Left renal pelvis (tissue), 4 donors: ENCODE measurements at places on chromosomes 3 and 15.

- DNase-seq: no peak
Measured at GRCh38 chr3:123372686-123373473, 76.0 kb downstream of the ADCY5 start.

DNA sequence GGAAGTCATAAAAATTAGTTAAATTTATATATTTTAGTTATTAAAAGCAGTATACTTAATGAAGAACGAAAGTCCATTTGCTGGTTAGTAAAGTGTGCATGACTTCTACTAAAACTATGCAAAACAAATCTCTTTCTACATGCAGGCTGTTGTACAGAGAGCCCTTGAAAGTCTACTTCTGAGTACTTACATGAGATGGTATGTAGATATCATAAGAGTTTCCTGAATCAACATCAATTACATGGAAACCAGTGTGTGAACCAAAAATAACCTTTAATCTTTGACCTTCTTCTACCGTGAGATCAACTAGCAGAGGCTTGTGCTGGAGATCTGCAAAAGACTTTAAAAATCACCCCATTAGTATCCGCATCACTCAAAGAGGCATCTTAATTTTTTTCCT, 42.1 kb upstream of the SLC2A2 start:
- no peak for DNase-seq

- no peak for DNase-seq
Measured at GRCh38 chr3:23481616-23482278, 278.6 kb downstream of the UBE2E2 start.

GRCh38 chr3:148938306-148938705, 53.0 kb upstream of the GYG1 start:
- DNase-seq: no peak

- DNase-seq: no peak
Measured at GRCh38 chr3:46338840-46339239, 15.1 kb upstream of the CCR2 start.

- DNase-seq: no peak
Measured at GRCh38 chr3:107061466-107061865, 315.8 kb upstream of the CCDC54 start.

- no peak for DNase-seq
Measured at GRCh38 chr15:79172032-79172481, 81.5 kb upstream of the RASGRF1 start.

DNA sequence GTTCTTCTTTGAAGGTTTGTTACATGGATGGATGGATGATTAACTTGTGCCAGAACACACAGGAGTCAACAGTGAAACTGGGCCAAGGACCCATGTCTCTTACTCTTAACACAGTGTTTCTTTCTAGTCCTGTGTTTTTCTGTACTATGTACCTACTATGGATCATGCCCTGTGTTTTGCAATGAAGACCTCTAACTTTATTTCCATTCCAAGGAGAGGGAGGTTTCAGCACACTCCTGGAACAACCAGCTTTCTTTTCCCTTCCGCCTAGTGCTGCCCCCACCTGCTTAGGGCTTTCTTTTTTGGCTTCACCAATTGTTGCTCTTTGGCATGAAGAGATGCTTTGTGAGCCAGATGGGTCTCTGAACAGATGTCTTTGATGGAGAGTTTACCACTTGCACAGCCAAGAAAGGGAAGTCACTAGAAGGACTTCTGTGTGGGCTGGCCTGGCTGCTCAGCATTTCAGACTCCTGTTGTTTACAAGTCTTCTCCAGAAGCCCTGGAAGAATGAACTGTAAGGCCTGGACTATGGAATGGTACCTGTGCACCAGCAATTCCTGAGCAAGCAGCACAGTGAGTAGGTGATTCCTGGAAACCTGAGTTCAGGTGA, 44.5 kb downstream of the SNAPC5 start:
- no peak for DNase-seq

DNA sequence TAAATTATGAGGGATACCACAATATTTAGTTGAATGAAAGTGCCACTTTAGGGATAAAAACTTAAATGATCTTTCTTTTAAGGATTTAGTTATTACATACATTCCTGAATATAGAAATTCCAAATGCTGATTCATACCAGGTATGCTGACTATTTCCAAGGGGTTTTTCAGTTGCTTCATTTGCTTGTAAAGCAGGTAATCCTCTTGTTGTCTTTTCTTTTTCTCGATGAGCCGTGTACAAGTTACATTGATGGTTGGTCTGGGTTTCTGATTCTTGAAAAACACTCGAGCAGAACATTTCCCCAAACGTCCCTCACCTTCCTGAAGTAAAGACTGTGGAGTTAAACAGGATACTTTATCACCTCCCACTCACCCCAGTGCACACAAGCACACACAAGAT, 21.7 kb downstream of the RARRES1 start:
- DNase-seq: no peak

- DNase-seq: no peak
Measured at GRCh38 chr15:74365598-74366445, 1.6 kb downstream of the CYP11A1 start.

- no peak for DNase-seq
Measured at GRCh38 chr3:124137216-124137615, 145.3 kb upstream of the ROPN1 start.

GRCh38 chr15:101327147-101327740, 32.2 kb upstream of the SNRPA1 start:
- DNase-seq: no peak

- DNase-seq: no peak
Measured at GRCh38 chr15:73075160-73075859, 23.0 kb downstream of the NEO1 start.

- no peak for DNase-seq
Measured at GRCh38 chr3:196533260-196533681, 18.1 kb upstream of the SMCO1 start.

DNA sequence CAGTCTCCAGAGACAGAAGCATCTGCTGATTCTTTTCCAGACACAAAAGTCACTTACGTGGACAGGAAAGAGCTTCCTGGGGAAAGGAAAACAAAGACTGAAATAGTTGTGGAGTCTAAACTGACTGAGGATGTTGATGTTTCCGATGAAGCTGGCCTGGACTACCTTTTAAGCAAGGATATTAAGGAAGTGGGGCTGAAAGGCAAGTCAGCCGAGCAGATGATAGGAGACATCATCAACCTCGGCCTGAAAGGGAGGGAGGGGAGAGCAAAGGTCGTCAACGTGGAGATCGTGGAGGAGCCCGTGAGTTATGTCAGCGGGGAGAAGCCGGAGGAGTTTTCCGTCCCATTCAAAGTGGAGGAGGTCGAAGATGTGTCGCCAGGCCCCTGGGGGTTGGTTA, 25.4 kb downstream of the SYNM start:
- no peak for DNase-seq

- DNase-seq: no peak
Measured at GRCh38 chr3:192223815-192224214, 503.5 kb downstream of the FGF12 start.

DNA sequence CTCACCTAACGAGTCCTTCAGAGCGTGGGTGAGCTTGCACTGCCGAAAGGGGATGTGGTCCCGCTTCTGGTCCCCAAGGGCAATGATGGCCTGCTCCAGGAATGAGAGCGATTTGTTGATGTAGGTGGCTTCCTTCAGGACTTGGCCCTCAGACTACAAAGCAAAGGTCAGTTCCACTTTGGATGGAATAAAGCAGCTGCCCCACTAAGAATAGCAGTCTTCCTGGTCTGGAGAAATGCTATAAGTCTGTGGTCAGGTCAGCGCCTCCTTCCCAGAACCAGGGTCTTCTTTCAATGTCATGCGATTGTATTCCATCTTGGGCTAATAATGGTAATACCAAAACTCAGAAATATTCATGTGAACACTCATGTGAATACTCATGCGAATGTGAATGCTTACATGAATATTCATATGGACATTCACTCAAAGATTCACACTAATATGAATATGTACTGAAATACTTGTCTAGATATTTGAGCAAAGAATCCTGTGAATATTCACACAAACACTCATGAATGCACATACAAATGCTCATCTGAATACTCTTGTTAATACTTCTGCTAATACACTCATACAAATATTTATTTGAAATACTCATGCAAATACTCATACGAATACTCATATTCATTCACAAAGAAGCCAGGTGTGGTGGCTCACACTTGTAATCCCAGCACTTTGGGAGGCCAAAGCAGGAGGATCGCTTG, 16.7 kb downstream of the KIF9 start:
- DNase-seq: no peak

GRCh38 chr3:33153782-33154181, 40.0 kb downstream of the CRTAP start:
- no peak for DNase-seq

GRCh38 chr3:29642393-29643033, 361.6 kb downstream of the RBMS3 start:
- DNase-seq: no peak

DNA sequence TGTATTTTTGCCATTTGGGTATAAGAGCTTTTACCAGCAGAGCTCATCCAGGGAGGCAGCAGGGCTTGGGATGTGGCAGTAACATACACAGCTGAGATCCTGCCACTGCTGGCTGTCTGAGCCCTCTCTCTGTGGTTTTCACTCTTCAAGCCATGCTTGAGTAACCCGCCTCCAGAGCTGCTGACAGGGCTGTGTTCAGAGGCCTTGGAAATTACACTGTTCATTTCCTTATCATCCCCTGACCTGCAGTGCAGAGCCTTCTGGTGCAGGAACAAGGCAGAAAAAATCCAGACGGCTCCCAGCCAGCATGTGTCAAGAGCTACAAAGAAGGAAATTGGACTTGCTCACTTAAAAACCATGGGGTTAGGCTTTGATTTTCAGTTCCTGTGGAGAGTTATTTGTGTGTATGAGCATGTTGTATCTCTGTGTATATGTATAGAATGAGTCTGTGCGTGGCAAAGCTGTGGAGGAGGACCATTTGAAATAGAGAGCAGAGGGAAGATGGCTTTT, 47.0 kb downstream of the ZNF609 start:
- DNase-seq: peak; percentile 71

DNA sequence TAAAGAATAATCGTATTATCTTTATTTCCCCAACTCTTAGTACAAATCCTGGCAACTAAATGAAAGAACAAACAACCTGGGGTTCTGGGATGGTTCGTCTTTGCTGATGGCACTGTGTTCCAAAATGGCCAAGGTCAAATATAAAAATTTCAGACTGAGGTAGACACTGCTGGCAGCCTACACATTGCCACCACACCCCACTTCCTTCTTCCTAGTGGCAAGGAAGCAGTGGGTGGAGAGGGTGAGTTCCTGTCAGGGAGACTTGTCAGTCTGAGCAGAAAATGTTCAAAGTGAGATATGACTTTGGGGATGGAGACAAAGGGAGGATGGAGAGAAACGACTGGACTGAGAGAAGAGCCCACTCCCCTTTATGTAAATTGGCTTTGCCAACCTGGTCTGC, 69.6 kb downstream of the LMCD1 start:
- no peak for DNase-seq

GRCh38 chr3:9930804-9931418, 2.7 kb upstream of the CRELD1 start:
- DNase-seq: no peak

GRCh38 chr15:95265419-95265997, 1034.1 kb downstream of the MCTP2 start:
- no peak for DNase-seq

- no peak for DNase-seq
Measured at GRCh38 chr15:83665480-83665879, 11.6 kb downstream of the ADAMTSL3 start.

DNA sequence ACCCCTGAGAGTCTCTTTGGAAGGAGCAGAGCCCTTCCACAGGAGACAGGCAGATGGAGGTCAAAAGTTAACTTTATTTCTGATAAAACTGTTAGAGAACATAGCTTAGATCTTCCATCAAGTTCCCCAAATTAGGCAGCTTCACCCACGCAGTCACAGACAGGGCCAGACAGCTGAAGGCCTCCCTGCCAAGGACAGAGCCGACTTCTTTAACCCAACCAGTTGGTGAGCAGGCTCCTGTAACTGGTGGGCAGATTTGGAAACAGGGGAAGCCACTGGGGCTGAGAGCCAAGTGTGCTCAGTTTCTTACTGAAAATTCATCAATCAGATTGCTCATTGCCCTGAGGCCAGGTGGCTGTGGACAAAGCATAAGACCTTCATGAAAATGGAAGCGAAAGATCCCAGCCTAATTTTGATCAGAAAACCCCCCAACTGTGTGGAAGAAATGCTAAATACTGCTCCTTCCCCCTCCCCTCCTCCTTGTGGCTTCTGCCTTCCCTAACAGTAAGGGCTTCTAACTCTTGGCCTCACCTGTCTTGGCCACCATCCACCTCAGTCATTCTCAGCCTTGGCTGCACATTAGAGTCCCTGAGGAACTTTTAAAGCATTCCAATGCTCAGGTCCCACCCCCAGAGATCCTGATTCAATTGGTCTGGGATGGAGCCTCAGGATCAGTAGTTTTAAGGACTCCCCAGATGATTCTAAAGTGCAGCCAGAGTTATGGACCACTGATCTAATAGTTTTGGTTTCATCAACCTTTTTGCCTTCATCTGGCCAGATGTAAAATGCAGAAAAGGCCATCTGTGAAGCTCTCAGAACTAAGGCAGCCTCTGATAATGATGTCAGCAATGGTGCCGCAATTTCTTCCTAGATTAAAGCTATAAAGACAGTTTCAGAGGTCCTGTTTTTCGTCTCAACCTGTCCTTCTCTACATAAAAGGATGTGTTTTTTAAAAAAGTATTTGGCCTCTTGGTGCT, 11.5 kb downstream of the CLRN1 start:
- DNase-seq: no peak

DNA sequence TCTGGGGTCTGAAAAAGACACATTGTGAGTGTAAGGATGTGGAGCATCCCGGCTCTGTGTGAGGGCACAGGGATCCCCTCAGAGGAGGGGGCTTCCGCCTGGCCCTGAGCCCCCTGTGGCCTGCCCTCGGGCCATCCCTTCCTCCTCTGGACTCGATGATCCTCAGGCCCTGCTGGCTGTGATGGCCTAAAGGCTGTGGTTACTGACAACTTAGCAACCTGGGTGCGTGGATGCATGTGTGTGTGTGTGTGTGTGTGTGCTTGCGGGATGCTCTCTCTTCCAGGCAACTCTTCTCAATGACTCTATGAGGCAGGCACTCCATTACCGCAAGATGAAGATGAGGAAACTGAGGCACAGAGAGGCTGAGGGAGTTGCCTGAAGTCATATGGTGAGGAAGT, 66.0 kb downstream of the ASB7 start:
- no peak for DNase-seq

DNA sequence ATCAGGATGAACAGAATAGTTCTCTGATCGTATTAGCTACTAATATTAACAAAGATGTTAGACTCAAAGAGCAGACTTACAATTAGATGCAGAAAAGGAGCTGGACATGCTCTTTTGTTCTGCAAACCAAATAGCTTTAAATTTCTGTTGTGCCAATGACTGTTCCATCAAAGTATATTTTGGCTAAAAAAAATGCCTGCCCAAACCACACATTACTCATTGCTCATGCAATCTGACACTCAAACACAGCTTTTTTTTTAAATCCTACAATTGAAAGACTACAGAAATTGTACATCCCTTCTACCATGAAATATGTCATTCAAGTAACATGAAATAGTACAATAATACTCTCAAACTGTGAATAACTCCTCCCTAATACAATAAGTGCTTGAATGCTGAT, 48.6 kb downstream of the SHOX2 start:
- no peak for DNase-seq

DNA sequence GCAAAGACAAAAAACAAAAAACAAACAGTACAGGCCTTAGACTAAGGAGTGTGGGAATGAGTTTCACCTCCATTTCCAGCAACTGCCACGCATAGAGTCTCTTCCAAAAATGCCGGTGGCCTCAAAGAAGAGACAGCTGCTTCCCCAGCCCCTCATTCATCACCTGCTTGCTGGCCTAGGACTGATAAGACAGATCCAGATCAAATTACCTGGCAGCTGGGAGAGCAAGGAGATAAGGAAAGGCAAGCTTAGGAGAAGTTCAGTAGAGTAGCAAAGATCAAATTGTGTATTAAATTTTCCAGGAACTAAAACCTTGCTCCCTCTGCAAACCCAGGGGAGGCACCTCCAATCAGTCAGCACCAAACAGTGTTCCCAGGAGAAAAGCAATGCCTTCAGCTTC, 325.8 kb upstream of the CTNNB1 start:
- DNase-seq: no peak
